ENCODE measurements at places on chromosomes 2 and 18. TPM values are rescaled to one million over a fixed set of nuclear protein-coding genes. Genes with fewer than 3 reads are reported as not detected.

DNA sequence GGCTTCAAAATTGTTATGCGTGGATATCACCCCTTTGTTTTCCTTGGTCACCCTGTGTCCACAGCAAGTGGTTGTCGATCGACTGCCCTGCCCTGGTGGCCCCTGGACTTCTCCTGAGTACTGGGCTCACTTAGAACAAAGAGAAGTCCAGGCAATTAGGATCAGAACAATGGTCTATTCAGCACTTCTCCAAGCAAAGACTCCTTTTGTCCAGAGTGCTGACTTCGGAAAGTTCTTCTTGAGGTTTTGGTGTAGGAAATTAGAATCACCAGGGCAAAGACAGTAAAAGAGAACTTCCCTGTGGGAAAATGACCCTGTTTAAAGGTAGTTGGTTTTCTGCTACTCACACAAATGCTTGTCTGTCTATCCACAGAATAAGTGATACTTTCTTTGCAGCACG lies 173.9 kb downstream of the FHOD3 start:
- peak overlapping the region; percentile 45 for H3K27ac ChIP-seq
- H3K27me3 ChIP-seq = peaks cover 12% of the 10 kb centered on the region
- H3K4me1 ChIP-seq = no peaks in the 10 kb centered on the region
- no peak for DNase-seq
- no peak overlapping the region for H3K4me3 ChIP-seq
- H3K36me3 ChIP-seq = no peaks in the 10 kb centered on the region

DNA sequence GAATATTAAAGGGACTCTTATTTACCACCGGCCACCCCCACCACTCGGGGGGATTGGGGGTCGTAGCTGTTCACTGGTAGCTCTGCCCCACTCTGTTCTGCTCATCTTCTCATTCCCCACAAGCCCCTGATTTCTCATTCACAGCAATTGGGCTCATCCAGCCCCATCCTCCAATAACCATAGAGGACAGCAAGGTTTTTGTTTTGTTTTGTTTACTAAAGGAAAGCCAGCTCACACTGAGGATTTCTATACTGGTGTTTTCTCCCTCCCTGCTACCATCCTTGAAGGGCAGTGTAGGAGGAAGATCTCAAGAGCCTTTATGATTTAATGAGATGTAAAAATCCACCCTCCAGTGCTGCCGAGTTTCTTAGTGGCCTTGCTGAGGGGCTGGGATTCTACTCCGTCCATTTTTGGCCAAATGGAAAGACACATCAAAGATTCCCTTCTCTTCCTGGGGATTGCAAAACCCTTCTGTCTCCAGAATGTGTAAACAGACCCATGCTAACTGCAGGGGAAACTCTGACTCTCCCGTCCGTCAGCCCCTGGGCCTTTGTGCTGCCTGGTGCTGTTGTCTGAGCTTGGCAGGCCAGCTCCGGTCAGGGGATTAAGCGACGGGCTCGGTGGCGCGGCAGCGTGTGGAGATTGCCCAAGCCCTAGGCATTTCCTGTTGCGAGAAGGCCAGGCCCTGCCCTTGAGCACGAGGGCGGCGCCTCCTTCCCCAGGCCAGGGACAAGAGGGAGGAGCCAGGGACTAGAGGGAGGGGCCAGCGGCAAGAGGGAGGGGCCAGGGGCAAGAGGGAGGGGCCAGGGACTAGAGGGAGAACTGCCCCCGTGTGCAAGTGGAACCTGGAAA lies 165.0 kb downstream of the ANTXR1 start:
- H3K27ac ChIP-seq = no peak overlapping the region
- no peak for DNase-seq
- H3K27me3 ChIP-seq = peaks cover 30% of the 10 kb centered on the region
- peaks cover 4% of the 10 kb centered on the region for H3K4me1 ChIP-seq
- H3K4me3 ChIP-seq = no peak overlapping the region

The AQP12A gene
- not detected for polyA plus RNA-seq

DNA sequence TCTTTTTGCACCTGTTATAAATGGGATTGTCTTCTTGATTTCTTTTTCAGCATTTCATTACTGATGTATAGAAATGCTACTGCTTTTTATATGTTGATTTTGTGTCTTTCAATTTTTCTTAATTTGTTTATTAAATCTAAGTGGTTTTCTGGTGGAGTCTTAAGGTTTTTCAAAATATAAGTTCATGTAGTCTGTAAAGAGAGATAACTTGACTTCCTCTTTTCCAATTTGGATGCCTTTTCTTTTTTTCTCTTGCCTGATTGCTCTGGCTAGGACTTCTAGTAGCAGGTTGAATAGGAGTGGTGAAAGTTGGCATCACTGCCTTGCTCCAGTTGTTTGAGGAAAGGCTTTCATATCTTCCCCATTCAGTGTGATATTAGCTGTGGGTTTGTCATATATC lies 28.6 kb upstream of the GALNT5 start:
- H3K36me3 ChIP-seq = no peaks in the 10 kb centered on the region
- no peak overlapping the region for H3K4me3 ChIP-seq
- no peak for DNase-seq
- H3K27ac ChIP-seq = no peak overlapping the region
- no peaks in the 10 kb centered on the region for H3K4me1 ChIP-seq

The ARPC2 gene
- polyA plus RNA-seq = 819 TPM

GRCh38 chr2:238445409-238446190 lies 18.9 kb downstream of the ASB1 start:
- peaks cover 25% of the 10 kb centered on the region for H3K36me3 ChIP-seq
- H3K4me1 ChIP-seq = peaks cover 21% of the 10 kb centered on the region
- H3K27ac ChIP-seq = no peak overlapping the region
- DNase-seq = no peak
- H3K27me3 ChIP-seq = no peaks in the 10 kb centered on the region

The FAM237A gene
- not detected for polyA plus RNA-seq

The GYPC gene
- 112 TPM for polyA plus RNA-seq
